ENCODE measurements at places on chromosomes 16 and 17.

GRCh38 chr17:31508288-31509094 lies 117.0 kb downstream of the RAB11FIP4 start:
- peak; percentile 63 for DNase-seq

DNA sequence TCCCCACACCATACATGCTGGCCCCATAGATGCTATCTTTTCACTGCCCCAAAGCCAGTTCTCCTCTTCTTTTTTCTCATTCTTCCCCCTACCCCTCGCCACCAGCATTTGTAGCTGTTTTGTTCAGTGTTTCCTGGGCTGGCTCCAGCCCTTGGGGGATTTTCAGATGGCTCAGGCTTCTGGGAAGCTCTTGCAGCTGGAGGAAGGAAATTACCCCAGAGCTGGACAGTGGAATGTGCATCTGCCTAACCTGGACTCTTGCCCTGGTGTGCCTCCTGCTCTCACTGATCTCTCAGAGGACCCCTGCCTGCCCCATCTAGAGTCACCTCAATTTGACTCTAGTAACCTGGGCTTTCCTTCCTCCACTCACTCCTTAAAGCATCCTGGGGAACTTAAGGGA lies 82.8 kb downstream of the MYH13 start:
- no peak for DNase-seq

GRCh38 chr17:42760652-42761581 lies at the start of gene RAMP2:
RAMP2 (plus strand) TSS chr17:42761227; CDS start chr17:42761262, 35 bp downstream.
- no peak for DNase-seq

DNA sequence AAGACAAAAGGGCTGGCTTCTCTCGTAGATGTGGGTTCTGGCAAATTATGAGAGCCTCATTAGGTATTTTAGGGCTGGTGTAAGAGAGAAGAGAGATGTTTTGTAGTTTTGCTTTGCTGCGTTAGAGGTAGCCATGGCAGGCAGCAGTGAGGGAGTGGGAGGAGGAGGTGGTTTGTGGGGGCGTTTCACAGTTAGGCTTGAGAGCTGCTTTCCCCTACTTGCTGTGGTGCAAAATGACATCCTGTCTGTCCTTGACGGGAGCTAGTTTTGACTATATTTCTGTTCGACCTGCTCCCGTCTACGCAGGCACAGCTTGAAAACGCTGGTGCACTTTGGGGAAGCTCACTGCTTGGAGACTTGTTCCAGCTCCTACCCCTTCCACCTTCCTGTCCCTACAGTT lies 75.5 kb downstream of the SLC5A11 start:
- no peak for DNase-seq

GRCh38 chr17:36503456-36504155 lies 17.1 kb downstream of the ZNHIT3 start:
- no peak for DNase-seq

DNA sequence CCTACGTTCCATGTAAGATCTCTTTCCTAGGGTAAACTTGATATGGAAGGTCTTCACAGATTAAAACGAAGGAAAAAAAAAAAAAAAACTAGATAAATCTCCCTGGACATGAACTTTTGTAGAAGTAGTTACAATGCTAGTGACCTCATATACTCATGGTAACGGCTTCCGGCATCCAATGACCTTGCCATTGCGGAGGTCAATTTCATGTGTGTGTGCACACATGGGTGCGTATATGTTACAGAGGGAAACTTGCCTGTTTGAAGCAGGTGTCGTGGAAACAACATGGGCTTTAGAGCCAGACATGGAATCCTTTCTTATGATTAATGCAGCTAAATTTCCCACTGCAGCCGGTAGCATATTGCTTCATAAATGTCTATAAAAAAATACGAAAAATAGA lies 435.5 kb downstream of the MAF start:
- no peak for DNase-seq

DNA sequence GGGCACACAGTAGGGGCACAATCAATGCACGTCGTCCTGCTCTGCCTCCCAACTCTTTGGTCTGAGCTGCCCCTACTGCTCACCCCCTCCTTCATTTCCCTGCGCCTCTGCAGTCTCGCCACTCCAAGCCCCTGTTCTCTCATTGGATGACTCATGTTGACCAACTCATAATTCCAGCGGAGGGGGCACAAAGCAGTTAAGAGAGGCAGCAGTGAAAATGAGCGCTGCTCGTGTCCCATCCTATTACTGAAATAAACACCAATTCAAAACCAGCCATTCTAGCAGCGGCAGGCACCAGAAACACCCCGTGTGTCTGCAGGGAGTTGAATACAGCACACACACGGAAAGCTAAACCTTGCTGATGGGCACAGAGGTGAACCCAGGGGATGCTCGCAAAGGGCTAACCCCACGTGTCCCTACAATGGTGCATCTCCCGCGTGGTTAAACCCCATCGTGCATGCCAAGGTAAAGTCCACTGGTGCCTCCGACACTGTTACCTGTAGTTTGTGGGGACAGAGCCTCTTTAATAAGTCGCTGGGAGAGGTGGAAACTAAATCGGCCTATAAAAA lies 310.4 kb downstream of the XYLT1 start:
- DNase-seq = no peak

DNA sequence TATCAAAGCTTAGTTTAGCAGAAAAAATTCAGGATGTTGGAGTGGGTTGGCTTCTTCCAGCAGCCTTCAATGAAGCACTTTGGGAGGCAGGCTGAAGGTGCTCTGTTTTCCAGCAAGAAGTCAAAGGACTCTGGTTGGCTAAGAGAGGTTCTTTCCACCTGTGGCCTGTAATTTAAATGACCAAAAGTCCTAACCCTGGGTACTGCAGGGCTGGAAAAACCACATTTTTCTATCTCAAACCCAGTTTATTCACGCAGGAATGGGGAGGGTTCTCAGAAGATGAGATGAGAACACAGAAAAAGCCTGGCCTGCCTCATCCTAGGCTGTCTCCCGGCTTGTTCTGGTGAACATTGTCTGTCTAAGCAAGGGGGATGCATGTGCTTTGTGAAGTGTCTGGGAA lies 68.6 kb upstream of the ZFHX3 start:
- no peak for DNase-seq

- no peak for DNase-seq
Measured at GRCh38 chr16:23699100-23699499, 13.9 kb downstream of the ERN2 start.

GRCh38 chr16:3065069-3065741 lies at the start of gene IL32:
IL32 (plus strand) TSS chr16:3065640; CDS start chr16:3065812, 172 bp downstream.
- peak; percentile 81 for DNase-seq

GRCh38 chr17:31673076-31673475 lies 186.0 kb downstream of the COPRS start:
- no peak for DNase-seq

DNA sequence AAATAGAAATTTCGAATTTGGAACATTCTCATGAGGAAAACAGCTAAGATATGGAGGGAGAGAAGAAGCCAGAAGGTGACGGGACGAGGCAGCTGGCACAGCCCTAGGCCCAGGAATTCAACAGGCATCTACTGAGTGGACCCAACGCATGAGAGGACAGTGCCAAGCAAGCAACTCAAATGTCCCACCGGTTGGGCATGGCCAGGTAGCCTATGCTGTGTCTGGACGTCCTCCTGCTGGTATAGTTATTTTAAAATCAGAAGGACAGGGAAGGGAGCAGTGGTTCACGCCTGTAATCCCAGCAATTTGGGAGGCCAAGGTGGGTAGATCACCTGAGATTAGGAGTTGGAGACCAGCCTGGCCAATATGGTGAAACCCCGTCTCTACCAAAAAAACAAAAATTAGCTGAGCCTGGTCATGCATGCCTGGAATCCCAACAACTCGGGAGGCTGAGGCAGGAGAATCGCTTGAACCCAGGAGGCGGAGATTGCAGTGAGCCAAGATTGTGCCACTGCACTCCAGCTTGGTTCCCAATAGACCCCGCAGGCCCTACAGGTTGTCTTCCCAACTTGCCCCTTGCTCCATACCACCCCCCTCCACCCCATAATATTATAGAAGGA lies 2.0 kb downstream of the GH1 start:
- DNase-seq = no peak

DNA sequence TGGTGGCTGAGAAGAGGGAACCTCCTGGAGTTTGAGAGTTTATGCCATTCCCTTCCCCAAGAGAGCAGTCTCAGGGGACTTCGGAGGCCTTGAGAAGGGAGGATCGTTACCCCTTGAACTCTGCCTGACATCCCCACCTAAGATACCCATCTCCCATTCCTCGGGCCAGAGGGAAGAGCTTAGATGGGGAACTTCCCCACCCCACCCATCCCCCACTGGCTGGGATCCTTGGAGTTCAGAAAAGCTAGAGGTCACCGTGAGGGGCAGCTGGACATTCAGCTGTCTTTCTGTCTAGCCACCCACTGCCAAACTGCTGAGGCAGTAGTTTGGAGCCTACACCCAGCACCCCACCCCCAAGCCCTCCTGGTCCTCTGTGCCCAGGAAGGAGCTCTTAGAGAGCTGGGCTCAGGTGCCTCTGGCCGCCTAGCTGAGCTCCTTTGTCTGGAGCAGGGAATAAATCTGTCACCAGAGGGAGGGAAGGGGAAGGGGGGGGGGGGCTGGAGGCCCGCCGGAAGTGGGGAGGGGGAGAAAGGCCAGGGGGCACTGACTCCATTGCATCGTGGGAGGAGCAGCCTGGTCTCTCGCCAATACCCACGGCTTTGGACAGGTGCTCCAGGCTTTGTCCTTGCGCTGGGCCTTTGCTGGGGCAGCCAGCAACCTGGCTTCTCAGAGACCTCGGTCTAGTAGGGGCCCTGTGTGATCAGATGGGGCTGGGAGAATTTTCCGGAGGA lies 1.0 kb downstream of the HSD11B2 start:
- DNase-seq = no peak

DNA sequence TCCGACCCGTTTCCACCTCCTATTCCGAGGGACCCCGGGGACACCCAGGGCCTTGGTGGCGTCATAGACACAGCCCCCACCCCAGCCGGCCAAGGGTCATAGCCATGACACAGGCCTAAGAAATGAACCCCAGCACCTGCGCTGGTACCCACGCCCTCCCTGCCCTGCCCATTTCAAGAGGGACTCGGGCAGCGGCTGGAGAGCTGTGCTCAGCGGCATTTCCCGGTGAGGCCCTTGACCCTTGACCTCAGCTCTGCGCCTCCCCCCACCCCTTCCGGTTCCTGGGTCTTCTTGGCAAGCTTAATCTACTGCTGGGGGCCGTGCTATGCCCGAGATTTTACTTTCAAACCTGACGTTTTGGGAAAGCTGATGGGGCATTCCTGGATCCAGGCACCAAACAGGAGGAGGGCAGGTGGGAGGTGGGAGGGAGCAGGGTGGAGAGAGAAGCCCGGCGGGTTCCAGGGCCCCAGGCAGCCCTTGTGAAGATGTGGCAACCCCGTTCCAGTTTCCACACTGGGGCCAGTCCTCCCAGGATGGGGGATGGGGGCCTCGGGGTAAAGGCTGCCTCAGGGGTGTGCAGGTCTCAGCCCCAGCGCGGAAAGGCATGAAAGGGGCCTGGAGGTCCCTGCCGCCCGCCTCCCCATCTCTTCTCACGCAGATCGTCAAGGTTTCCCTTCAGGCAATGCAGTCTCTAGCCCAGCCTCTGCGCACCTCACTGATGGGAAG lies at the start of gene SLC22A31:
Gene SLC22A31 (minus strand): TSS at position 414 of the 726 bp plus-strand sequence. CDS start 36 bp downstream, at position 378.
- no peak for DNase-seq

DNA sequence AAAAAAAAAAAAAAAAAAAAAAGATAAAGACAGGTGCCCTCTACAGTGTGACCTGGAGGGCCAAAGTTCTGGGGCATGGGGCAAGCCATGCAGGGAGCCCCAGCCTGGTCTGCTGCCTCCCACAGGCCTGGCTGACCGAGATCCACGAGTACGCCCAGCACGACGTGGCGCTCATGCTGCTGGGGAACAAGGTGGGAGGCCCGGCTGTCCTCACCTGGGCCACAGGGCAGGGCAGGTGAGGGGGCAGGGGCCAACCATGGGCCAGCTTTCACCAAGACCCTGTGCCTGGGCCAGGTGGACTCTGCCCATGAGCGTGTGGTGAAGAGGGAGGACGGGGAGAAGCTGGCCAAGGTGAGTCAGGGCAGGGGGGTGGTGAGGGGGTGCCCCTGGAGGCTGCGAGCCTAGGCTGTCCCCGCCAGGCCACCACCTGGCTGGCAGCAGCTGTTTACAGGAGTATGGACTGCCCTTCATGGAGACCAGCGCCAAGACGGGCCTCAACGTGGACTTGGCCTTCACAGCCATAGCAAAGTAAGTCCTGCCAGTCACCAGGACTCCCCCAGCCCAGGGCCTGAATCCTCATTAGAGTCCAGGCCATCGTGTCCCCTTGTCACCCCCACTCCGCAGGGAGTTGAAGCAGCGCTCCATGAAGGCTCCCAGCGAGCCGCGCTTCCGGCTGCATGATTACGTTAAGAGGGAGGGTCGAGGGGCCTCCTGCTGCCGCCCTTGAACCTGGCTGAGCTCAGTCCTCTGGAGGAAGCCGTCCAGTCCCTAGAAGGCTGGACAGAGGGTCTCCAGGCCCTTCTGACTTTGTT lies 2.7 kb upstream of the TRAF7 start:
- DNase-seq = peak; percentile 55

- DNase-seq = peak; percentile 61
Measured at GRCh38 chr16:28182183-28182582, 29.6 kb downstream of the XPO6 start.

GRCh38 chr17:38584350-38584925 lies 21.3 kb downstream of the SRCIN1 start:
- DNase-seq = peak; percentile 67

DNA sequence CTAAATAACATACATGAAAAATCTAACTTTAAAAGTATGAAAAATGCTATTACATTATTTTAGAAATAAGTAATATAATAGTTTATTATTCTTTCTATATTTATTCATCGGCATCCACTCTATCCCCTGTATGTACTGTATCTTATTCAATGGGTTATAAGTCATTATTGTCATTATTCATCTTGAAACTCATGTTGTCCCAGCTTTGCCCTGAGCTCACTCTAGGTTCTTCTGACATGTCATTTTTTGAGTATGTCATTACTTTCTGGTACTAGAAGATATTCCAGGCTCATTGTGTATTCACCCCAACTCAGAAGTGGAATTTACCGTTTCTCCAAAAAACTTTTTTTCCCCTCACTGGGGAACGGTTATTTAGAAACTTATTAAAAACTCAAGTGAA lies 53.0 kb upstream of the MNT start:
- DNase-seq = no peak

GRCh38 chr17:233473-233941 lies 52.1 kb upstream of the DOC2B start:
- no peak for DNase-seq

DNA sequence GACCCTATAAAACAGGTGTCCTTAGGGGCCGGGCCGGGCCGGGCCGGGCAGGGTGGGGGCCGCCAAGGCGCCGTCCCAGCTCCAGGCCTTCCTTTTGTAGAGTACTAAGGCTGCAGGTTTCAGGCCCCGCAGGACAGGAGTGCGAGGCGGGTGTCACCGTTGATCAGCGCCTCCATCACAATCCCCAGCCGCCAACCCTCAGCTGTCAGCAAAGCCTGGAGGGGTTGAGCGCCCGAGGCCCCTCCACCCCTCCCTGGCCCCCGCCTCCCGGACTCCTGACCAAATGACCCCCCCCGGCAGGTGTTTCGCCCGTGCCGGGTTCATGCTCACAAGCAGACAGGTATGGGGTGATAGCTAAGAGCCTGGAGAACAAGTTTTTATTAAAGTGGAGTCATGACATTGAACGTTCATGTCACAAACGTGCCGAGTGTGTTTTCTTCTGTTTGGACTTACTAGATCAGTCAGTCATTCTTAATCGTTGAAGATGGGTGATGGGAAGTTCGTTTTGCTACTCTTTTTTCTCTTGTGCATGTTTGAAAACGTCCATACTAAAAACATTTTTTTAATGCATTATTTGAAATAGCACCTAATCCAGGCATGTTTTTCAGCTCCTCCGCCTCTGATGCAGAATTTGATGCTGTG lies 534 bp downstream of the ARL2BP start:
- DNase-seq = no peak

GRCh38 chr16:2842340-2843000 lies 12.4 kb downstream of the ZG16B start:
- DNase-seq = peak; percentile 86
